ENCODE measurements at places on chromosomes 6 and 20. TPM values are rescaled to one million over a fixed set of nuclear protein-coding genes. Genes with fewer than 3 reads are reported as not detected.

The CEP250 gene
- total RNA-seq: 74.4 TPM

The BMP5 gene
- total RNA-seq: not detected

The VWA7 gene
- 3.7 TPM for total RNA-seq

The TSBP1 gene
- not detected for total RNA-seq

- no peak for DNase-seq
Measured at GRCh38 chr6:50198245-50198644, 148.5 kb upstream of the DEFB112 start.

GRCh38 chr6:19691465-19692167 lies 145.6 kb upstream of the ID4 start:
- DNase-seq: no peak

GRCh38 chr20:23145281-23145700 lies 59.2 kb upstream of the CD93 start:
- no peak for DNase-seq

- no peak for DNase-seq
Measured at GRCh38 chr6:93685494-93685893, 266.1 kb upstream of the EPHA7 start.

- no peak for DNase-seq
Measured at GRCh38 chr6:16803294-16804200, 42.3 kb upstream of the ATXN1 start.

DNA sequence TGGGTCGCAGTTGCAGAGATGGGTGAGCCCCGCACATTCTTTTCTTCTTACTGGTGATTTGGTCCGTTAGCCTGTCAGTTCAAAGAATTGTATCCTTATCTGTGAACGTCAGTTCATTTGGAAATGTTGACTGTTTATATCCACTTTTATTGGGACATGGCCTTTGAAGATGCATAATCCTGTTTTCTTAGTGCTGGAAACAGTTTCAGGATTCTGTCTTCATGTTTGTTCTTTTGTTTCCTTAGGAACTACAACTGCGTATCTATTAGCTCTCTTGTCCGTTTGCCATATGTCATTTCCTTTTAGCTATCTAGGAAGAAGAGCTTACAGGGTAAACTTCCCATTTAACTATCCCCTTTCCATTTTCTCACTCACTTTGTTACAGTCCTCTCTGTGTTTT lies 35.0 kb upstream of the TULP1 start:
- DNase-seq: no peak

- no peak for DNase-seq
Measured at GRCh38 chr6:17419189-17419575, 25.8 kb downstream of the CAP2 start.

Measured in OCI-LY7 (cell line).